Fibroblast of skin of right biceps (primary cell): ENCODE measurements at places on chromosomes 3 and 15.
A peak's percentile ranks its signal among the peaks of the same experiment; 100 is the strongest.

DNA sequence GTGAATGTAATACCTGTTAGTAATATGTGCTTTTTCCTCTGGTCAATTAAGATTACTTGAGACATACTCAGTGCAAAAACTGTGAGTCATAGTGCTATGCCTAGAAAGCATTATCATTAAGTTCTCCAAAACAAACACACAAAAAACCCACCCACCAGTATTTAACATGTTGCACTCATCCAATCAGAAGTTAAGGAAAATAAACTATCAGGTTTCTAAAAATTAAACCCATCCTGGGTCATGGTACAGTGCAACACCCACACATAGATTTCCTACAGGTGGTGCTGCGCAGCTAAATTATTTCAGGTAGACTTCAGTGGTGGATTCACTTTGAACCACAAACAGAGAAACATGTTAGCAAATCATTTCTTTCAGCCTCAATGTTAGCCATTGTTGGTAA lies 264.4 kb upstream of the VEPH1 start:
- peak; percentile 38 for DNase-seq

GRCh38 chr3:196240424-196240823 lies 24.1 kb downstream of the SLC51A start:
- no peak for DNase-seq

- no peak for DNase-seq
Observed at GRCh38 chr3:60240492-60240891, 1010.8 kb downstream of the FHIT start.

DNA sequence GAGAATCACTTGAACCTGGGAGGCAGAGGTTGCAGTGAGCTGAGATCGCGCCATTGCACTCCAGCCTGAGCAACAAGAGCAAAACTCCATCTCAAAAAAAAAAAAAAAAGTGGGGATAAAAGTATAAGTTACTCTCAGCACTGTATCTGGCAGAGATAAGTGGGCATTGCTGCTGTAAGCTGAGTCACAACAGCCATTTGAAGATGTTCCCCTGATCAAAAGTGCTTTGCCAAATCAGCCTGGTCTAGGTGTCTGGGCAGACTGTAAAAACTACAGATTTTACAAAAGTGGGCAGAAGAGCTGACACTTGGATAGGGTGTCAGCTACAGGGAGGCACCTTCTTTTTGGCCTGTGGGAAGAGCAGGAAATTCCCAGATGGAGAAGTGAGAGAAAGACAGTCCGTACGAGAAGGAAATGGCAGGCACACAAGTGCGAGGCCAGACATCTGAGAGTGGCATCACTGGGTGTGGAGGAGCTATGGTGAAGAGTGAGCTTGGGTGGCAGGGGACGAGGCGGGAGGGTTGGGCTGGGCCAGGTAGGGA lies 78.5 kb downstream of the TRAK1 start:
- DNase-seq: no peak

DNA sequence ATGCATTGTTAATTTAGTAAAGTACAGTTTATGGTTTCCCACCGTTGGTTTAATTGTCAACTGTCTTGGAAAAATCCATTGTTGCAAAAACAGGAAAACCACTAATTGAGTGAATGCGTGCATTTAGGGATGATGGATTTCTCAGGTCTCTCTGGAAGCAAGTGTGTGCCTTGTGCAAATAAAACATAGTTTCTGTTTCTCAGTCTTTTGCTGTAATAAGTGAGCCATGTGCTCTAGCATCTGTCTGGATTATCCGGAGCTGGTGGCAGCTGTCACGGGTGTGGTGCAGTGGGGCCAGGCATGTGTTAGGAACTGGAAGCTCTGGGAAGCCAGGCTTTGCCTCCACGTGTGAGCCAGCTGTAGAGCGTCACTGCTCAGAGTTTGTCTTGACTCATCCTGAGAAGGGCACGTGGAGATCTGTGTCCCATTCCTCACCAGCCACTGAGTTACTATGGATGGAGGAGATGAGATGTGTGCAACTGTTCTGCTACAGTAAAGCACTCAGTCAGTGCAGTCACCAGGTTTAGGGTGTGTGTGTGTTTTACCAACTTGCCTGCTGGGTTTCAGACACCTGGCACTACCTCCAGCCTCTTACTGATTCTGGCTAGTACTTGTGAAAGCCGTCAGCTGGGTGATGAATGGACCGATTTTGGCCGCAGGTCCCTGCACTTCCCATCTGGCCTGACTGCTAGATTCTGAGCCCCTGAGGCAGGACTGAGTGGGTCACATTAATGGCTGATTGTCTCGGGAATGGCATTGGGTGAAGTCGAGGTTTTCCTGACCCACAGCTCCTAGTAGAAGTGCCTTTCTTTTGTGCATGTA lies 7.2 kb downstream of the APBA2 start:
- DNase-seq: peak; percentile 56

DNA sequence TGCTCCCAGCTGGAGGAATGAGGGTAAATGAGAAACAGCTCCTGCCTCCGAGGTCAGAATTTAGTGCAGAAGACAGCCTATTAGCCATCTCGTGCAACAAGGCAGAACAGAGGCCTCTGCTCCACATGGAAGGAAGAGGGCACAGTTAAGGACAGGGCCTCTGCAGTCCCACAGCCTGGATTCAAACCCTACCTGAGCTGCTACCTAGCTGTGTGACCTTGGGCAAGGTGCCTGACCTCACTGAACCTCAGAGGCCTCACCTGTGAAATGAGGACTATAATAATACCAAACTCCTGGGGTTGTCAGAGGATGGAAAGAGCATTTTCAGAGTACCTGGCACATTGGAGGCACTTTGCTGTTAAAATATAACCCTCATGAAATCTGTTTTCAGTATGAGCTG lies 285.7 kb upstream of the CTNNB1 start:
- DNase-seq: no peak

DNA sequence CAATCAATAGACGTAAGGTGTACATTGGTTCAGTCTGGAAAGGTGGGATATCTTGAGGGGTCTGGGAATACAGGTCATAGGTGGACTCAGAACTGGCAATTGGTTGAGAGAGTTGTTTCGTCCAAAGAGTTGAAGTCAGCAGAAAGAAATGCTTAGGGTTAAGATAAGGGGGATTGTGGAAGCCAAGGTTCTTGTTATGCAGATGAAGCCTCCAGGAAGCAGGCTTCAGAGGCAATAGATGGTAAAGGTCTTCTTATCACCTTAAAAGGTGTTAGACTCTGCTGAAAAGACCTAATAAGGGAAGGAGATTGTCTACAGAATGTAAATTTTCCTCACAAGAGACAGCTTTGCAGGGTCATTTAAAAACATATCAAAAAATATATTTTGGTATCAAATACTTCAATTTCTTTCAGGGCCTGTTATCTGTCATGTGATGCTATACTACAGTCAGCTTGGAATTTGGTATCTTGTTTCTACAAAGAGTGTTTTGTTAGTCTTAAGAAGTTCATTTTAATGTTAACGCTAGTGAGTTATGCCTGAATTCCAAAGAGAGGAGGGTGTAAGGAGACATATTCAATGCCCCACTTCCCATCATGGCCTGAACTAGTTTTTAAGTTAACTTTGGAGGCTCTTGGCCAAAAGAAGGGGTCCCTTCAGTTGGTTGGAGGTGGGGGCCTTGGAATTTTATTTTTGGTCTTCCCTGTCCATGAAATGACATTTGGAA lies 378.2 kb upstream of the ROBO2 start:
- no peak for DNase-seq

DNA sequence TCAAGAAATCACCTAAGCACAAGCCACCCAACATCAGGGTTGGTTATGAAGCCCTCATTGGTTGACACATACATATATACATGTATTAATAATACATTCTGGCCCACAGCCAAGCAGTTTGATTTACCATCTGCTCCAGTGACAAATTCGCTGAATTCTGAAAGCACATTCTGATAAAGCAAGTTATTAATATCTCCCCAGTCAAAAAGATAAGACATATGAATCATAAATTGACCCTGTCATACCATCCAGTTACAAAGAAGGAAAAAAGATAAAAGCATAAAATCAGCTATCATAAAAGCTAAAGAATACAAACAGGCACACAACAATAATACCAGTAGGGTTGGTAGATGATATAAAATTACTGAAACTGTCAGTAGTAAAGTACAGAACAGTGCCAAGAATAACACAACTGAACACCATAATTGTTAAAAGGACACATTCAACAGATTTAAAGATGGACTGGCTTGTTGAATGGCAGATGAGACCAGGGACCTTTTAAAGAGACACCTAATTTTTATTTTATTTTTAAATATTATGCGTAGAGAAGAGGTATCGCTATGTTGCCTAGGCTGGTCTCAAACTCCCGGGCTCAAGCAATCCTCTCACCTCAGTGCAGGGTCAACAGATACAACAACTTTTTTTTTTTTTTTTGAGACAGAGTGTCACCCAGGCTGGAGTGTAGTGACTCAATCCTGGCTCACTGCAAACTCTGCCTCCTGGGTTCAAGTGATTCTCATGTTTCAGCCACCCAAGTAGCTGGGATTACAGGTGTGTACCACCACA lies 7.7 kb downstream of the SNX4 start:
- DNase-seq: peak; percentile 73

DNA sequence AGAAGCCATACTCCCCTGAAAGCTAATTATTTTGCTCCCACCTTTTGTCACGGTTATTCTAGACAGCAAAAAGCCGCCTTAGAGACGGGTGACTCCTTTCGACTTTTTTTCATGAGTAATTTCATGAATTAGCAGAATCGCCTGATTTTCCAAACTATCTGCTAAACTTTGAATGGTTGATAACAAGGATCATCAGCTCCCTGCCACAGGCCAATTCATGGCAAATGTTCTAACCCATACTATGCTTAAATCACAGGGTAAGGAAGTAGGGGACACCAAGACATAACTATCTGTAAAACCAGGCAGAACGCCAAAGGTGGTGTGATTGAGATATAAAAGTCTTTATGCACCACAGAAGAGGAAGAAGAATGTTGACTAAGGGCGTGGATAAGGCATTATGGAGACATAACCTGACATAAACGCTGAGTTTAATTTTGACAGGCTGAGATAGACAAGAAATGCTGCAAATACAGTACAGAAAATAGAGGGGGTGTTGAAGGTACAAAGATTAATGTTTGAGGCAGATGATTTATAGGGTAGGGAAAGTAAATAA lies 891 bp upstream of the DMXL2 start:
- peak; percentile 21 for DNase-seq

- peak; percentile 45 for DNase-seq
Observed at GRCh38 chr3:125431912-125432790, 57.0 kb upstream of the ZNF148 start.

GRCh38 chr3:55875113-55875512 lies 388.0 kb upstream of the WNT5A start:
- DNase-seq: no peak

- DNase-seq: no peak
Observed at GRCh38 chr15:91109885-91110284, 9.8 kb downstream of the SV2B start.

GRCh38 chr3:154378311-154378710 lies 51.7 kb downstream of the GPR149 start:
- DNase-seq: no peak

DNA sequence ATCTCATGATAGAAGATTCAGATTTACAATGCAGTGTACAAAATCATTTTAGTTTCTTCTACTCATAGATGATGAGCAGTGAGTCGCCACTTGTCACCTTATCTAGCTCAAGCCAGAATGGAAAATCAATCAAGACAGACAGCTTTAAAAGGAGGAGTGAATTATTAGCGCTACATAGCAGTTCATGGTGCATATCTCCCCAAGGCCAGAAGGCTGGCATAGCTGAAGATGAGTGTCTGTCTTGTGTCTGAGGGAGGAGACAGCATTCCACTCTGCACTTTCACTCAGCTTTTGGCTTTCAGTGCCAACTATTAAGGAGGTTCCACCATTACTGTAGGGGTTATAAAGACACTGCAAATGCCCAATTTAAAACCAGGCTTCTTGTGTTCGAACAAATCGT lies 804.1 kb upstream of the LMCD1 start:
- no peak for DNase-seq

- DNase-seq: peak; percentile 13
Observed at GRCh38 chr3:17915341-17915740, 172.9 kb upstream of the TBC1D5 start.

DNA sequence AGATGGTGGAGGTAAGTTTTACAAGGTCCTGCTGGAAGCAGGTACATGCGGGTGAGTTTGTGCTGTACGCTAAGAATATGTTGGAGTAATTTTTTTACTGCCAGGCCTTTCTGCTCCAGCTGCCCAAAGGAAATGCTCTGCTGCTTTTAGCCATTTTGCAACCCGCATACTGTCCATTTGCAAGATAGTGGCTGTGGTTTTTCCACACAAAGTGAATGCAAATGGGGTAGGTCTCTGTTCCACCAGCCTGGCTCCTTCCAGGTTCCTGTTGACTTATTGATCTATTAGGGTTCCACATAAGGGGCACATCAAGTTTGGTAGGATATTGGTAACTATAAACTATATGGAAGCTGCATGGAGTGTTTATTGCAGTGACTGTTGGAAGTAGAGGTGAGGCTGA lies 227.1 kb downstream of the SI start:
- no peak for DNase-seq

GRCh38 chr3:64732576-64732975 lies 44.8 kb upstream of the ADAMTS9 start:
- peak; percentile 30 for DNase-seq

GRCh38 chr3:35867791-35868190 lies 228.5 kb downstream of the ARPP21 start:
- DNase-seq: no peak

- DNase-seq: peak; percentile 36
Observed at GRCh38 chr3:7307410-7307809, 446.5 kb downstream of the GRM7 start.

GRCh38 chr15:73935547-73935946 lies 9.3 kb downstream of the LOXL1 start:
- no peak for DNase-seq

DNA sequence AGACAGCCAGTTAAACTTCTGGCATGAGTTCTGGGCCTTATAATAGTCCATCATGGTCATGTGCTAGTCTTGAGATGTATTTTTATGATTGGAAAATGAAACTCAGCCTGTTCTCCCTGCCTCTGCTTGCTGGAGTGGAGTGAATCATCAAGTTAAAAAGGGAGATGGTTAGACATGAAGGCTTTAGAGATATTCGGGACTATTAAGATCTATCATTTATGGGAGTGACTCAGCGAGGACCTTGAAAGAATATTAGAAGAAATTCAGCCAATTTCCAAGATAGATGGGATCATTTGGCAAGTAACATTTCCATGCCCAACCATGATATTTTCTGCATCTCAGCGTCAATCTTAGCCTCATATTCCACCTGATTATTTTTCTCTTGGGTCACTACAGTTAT lies 79.8 kb downstream of the AGBL1 start:
- DNase-seq: no peak

GRCh38 chr3:13080591-13080990 lies 7.4 kb upstream of the IQSEC1 start:
- DNase-seq: peak; percentile 18

DNA sequence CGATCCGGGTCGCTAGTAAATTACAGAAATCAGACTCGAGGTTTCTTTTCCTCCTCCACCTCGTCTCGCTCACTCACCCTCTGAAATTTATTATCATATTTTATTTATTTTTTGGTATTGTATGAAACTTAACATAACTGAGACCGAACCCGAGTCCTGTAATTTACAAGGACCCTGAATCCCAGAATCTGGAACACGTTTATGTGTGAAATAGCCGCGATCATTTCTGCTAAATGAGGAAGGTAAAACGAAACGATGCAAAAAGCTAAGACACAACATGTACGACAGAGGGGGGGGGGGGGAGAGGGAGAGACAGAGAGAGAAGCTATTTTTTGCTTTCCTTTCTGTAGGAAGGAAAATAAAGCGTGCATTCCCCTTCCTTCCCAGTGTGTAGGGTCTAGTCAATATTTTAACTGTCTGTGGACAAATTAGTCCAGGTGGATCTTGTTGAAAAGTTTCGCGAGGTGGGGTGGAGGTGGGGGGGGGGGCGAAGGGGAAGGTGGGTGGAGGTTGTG lies 1.6 kb downstream of the BBX start:
- DNase-seq: peak; percentile 33
